ENCODE measurements at places on chromosomes 2 and 18.
A peak's percentile ranks its signal among the peaks of the same experiment; 100 is the strongest.

GRCh38 chr18:2310886-2311285, 260.4 kb downstream of the METTL4 start:
- DNase-seq: no peak

DNA sequence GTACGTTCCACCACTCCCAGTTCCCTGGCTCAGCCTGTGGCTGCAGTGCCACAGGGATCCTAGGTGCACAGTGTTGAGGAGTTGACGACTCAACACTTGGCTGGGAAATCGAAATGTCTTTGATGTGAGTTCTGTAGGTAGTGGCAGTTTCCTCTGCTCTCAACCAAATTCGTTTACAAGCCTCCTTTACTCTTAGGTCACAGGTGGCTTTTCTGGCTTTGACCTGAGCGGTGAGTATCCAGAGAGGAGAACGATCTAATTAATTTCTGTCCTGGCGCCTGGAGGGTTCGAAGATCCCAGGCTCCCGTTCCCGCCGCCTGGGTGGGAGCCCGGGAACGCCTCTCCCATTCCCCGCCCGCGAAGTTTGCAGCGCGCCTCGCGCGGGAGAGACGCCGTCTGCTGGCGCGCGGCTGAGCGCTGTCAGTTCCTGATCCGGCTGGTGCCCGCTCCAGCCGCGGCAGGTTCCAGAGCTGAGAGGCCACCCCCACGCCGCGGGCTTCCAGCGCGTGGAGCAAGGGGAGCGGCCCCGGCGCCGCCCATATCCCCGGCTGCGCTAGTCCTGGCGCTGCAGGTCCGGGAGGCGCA, at the start of gene LAMA3:
Gene LAMA3 (plus strand): TSS at position 423 of the 585 bp plus-strand sequence. CDS start 231 bp downstream, outside the sequence.
- DNase-seq: peak; percentile 25

DNA sequence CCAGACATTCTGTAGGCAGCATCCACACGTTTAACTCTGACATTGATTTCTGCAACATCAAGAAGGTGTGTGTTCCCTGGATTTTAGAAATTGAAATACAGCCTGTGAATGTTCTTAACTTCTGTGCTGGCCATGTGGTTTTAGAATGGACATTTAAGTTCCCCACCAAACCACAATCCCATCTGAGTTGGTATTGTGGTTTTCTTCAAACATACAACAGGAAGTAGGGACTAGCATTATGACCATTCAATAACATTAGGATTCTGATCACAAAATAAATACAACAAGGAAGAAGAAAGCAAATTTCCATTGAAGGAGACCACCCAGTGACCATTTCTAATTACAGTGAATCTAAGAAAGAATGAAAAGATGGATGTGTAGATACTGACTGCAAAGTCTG, 51.2 kb downstream of the MAP3K20 start:
- DNase-seq: no peak

GRCh38 chr2:96538487-96539214, 2.1 kb downstream of the ARID5A start:
- DNase-seq: peak; percentile 75

GRCh38 chr2:165082479-165082878, 121.4 kb downstream of the SCN3A start:
- DNase-seq: no peak

DNA sequence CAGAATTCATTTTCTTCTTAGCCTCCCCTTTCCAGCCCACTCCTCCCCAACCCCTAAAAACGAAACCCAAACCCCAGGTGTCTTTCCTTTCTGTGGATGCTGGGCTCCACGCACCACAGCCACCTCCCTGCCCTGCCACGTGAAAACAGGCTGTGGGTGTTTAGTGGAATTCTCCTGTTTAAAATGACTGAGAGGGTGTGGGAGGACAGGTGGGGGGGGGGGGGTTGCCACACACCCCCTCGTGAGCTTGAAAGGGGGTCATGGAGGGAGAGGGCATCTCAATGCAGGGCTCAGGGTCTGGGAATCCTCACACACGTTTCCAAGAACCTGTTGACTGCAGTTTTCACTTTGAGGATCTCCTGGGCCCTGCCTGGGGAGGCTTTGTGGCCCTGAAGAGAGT, 110.3 kb downstream of the FAM210A start:
- no peak for DNase-seq

DNA sequence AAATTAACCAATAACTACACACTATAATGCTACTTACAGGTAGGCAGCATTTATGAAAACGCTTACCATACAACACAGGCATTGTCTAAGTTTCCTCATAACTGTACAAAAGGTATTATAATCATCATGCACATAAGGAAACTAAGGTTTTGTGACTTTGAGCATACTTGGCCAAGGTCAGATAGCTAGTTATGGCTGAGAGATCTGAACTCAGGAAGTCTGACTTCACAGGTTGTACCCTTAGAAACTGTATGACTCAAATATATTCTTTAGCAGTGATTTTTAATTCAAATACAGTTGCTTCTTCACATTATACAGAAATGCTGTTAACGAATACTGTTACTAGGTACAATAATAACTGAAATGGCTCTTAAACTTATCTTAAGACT, 89.3 kb downstream of the TRIP12 start:
- DNase-seq: no peak

GRCh38 chr2:12661489-12661888, 55.2 kb upstream of the TRIB2 start:
- DNase-seq: no peak

DNA sequence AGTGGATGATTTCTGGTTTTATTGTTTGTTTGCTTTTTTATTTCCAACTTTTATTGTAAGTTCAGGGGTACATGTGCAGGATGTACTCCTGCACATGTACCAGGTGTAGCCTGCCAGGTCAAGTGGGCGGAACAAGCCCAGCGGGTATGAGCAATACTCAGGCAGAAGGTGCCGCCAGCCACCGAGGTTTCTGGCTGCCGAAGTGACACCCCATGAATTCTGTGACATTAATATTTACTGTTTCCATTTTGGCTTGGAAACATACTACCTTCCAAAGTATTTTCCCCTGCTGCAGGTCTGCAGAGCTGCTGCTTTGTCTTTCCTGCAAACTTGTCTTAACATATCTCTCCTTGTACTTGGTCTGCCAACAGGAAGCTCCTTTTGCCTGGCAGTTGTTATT, 78.5 kb downstream of the PTPN4 start:
- no peak for DNase-seq

GRCh38 chr2:186299610-186300009, 186.4 kb upstream of the ZC3H15 start:
- no peak for DNase-seq

DNA sequence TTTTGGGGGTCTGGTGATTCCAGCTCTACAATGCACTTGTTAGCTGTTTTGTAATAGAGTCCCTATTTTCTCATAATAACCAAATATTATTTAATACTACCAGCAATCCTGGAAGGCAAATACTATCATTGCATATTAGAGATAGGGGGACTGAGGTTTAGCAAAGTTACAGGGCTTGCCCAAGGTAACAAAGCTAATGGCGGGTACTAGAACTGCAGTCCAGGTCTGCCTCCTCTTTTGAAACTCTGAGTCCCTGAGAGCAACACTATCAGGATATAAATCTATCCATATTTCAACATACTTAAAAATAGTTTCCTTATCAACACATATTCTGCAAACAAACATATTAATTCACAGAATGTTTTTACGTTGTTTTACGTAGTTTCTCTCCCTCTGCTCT, 235.5 kb upstream of the ACVR2A start:
- no peak for DNase-seq

DNA sequence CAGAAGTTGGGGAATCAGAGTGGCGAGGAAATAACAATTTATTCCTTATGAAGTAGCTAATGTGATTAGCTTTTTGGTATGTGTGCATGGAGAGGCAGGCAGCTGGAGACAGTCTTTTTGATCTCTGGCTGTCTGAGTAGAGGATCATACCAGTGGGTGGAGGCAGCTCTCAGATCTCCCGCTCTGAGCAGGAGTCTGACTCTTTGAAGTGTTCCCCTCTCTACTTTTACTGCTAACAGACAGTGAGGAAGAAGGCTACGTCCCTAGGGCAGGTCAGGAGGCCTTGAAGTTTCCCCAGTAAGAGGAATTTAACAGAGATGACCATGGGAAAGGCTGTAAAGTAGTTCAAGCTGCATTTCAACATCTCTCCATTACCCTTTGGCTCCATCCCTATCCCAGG, 111.9 kb upstream of the REG3A start:
- DNase-seq: no peak

DNA sequence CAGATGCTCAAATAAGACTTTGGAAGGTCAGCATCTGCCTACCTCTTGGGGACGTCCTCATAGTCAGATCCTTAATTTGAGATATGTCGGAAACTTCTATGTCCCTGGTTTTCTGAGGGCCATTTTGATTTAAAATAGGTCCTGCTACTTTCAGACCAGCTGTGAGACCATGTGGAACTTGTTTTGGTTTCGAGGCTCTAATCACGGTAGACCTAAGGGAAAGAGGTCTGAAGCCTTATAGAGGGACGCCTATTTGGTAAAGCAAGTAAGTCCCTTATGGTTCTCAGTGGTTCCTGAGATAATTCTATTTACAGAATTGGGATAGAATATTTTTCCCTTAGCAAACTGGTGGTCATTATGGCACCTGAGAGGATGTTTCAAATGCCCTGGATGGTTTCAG, 75.1 kb downstream of the RFTN2 start:
- DNase-seq: no peak

GRCh38 chr2:187129868-187130267, 280.9 kb upstream of the ZSWIM2 start:
- DNase-seq: no peak

GRCh38 chr2:140627885-140628284, 1502.9 kb downstream of the LRP1B start:
- DNase-seq: no peak

DNA sequence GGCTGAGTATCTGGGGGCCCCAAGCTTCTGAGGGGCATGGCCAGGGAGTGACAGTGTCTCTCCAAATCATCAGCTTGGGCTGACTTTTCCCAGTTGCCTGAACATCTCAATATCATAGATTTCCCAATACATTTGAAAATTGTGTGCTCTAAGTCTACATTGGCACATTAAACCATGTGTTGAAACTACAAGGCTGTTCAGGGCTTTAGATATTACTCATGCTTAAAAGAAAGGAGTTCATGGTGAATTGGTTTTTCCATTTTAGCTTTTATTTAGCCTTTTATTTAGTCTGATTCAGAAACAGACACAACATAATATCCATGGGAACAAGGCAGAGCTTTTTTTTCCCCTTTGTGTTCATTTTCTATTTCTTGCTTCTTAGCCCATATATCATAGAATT, 49.9 kb upstream of the GALR1 start:
- no peak for DNase-seq

DNA sequence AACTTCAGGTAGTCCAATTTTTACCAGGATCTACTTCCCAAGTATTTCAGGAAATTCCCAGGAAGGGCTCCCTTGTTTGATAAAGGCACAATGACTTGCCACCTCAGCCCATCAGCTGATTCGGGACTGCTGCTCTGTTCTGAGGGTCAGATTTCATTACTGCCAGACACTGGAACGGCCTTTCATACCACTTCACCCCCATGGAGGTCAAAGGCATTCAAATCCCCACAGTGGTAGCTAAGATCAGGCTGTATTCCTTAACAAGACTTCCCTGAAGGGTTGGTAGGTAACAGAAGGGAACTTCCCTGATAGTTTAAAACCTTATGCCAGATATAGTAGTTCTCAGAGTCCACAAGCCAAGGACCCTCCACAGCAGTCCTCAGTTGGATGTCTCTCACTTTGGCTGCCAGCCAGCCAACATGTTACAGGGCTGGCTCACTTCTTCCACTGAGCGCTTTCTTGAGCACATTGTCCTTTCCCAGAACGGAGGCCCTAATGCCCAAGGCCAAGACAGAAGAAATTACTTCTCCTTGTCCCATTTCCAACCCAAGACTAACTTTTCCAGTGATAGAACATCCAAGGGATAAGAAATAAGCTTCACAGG, 40.0 kb upstream of the GLS start:
- DNase-seq: no peak

DNA sequence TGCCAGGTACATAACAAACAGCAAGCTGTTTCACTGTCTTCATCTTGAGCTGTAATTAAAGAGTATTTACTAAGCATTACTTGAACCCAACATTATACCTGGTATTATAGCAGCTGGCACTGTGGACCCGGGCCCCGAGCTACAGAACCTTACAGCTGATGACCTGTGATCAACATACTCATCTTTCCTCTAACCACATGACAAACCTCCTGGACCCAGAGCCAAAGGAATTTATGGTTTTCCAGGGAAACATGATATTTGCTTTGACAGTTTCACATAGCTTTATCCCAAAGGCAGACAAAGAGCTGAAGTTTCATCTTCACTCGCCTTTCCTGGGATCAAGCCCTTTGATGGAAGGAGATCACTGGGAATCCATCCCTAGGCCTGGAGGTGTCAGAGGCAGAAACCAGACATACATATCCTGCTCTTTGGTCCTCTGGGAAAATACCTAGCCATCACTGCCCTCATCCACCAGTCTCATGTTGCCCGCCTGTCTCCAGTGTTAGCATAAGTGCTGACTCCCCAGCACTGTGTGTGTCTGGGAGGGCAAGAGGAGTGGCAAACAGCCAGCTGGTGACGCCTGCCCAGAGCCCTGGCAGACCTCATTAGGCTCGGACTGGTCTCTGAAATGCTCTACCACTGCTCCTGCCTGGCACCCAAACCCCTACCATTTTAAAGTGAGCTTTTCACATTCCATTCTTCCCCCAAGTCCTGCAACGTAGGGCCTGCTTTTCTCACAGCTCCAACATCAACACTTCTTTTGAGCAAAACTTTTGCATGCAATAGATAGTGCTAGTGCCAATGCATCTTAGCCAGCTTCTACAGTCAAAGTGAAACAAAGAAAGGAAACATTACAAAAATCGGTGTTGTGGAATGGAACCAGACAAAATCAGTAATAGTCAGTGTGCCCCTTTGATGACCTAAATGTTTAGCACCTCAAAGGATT, 138.8 kb upstream of the CTAGE1 start:
- no peak for DNase-seq

DNA sequence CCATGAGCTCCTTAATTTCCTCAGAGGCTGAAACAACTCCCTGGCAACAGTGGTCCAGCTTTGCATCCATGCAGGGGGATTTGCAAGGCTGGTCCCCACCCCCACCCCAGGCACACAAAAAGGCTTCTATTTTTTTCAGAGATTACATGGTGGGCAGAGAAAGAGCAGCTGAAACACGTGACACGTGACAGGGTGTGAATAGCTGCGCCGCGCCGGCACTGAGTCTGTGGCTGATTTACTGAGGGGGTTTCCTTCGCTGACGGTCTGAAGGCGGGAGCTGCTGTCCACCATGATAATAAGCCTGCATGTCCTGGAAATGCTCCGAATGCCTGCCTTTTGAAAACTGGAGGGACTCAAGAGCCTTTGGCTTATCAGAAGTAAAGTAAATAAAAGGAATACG, 50.7 kb upstream of the APCDD1 start:
- no peak for DNase-seq

- no peak for DNase-seq
Measured at GRCh38 chr18:50494569-50494968, 65.3 kb upstream of the MAPK4 start.

Measured in stimulated activated CD4-positive, alpha-beta T cell treated with anti-CD3 and anti-CD28 coated beads, Interleukin-1b, Interleukin-23, amount 100 ng/mL, for 4 hours (primary cell).